AG10803 (cell line): ENCODE measurements at places on chromosomes 12 and 14.

GRCh38 chr14:85280074-85280473, 249.9 kb upstream of the FLRT2 start:
- no peak for DNase-seq

- DNase-seq, result no peak
Observed at GRCh38 chr14:62667421-62667914, 377.8 kb downstream of the KCNH5 start.

DNA sequence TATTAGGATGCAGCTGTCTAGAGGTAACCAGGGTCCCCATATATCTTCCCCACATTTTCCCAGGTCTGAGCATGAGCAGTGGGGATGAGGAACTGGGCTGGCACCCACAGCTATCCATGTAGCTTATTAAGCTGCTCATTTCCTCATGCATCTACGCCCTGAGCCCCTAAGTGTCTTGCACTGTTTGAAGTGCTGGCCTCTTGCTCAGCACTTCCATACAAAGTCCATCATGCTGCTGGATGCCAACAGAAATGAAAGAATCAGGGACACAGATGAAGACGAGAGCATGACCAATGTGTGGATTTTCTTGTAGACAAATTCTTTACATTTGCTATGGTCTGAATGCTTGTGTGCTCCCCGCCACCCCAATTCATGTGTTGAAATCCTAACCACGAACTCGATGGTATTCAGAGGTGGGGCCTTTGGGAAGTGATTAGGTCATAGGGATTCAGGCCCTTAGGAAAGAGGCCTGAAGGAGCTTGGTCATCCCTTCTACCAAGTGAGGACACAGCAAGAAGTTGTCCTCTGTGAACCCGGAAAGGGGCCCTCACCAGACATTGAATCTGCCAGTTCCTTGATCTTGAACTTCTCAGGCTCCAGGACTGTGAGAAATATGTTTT, 54.5 kb downstream of the C12orf75 start:
- peak; percentile 88 for DNase-seq

DNA sequence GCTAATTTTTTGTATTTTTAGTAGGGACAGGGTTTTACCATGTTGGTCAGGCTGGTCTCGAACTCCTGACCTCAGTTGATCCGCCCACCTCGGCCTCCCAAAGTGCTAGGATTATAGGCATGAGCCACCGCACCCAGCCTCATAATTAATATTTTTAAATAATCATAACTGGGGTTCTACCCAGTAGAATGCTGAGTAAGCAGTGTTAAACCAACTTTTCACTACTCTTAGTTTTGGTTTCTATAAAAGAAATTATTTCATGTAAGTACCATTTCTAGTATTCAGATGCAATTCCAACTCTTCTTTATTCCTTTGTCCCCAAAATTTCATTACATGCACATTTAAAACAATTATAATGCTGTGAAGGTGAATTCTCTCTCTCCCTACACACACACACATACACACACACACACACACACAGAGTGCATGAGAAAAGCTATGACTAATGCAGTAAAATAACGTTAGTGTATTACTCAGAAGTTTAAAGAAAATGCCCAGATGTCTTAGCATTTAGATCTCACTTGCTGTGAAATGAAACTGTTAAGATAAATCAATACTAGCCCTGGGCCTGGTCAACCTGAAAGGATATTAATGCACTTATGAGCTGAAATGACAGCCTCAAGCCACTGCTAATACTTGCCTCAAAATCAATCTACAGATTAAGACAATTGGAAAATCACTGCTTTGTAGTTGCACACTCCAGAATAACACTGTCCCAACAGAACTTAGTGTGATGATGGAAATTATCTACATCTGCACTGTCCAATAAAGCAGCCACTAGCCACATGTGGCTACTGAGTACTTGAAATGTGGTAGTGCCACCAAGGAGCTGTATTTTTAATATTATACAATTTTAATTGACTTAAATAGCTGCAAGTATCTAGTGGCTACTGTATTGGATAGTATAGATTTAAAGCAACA, 36.0 kb downstream of the PTPN21 start:
- DNase-seq, result peak; percentile 69

GRCh38 chr12:2138871-2139308, 86.1 kb downstream of the CACNA1C start:
- DNase-seq, result no peak

GRCh38 chr12:94222351-94223084, 74.1 kb downstream of the PLXNC1 start:
- no peak for DNase-seq

GRCh38 chr12:9334041-9334692, 126.0 kb upstream of the PZP start:
- peak; percentile 44 for DNase-seq

GRCh38 chr12:67067453-67068203, 201.5 kb upstream of the CAND1 start:
- no peak for DNase-seq

DNA sequence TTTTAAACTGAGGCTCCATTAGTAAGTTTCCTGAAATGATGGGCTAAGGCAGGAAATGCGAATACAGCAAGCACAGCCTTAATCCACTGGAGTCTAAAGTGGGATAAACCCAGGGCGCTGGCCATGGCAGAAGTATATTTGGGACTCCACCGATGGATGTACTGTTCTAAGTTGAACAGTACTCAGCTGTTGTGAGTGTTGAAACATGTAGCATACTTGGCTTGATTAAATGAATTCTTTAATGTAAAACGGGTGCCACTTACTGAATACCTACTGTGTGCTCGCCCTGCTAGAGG, 996 bp downstream of the SSPN start:
- peak; percentile 29 for DNase-seq

DNA sequence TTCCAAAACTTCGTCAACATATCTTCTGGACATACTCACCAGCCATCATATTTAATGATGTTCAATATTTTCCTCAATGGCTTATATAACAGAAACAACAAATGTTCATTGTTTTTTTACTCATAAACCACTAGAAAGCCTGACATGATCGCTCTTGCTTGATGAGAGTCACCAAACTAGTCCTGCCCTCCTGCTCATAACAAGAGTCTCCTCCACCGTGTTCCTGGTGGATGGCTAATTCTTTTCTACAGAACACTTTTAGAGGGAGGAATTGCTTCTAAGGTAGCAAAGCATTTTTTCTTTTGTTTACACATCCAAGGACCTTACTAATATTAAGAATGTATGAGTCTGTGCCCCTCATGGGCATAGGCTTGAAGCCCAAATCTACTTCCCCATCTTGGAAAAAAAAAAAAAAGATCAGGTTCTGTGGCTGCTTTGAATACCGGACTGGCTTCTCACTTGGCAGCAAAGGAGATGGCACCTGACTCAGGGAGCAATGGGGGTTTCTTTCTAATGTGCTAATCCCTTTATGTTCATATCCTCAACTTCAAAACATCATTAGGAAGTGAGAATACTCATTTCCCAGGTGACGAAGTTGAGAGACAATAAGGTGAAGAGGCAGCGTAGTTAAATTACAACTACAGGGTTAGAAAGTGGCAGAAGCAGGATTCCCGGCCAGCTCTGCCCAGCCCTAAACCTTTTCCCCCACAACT, 188.8 kb downstream of the EPS8 start:
- no peak for DNase-seq

GRCh38 chr14:32508281-32508680, 179.2 kb downstream of the AKAP6 start:
- DNase-seq, result peak; percentile 91

DNA sequence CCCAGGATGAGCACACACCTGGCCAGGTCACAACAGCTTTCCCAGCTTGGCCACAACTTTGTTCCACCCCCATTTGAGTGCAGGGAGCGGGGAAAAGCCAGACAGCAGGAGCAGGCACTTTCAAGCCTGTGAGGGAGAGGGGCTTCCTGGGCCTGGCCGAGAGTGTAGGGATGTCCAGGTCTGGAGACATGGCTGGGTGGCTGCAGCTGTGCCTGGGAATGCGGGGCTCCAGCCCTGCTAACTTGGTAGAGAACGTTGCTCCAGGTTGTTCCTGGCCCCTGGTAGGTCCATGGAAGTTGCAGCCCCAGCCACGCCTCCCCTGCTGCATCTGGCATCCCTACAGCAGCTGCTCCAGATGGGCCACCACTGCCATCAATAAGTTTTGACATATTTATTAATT, 738.5 kb downstream of the SLC6A15 start:
- no peak for DNase-seq

- DNase-seq, result no peak
Observed at GRCh38 chr14:49930720-49931119, 37.8 kb downstream of the ARF6 start.

DNA sequence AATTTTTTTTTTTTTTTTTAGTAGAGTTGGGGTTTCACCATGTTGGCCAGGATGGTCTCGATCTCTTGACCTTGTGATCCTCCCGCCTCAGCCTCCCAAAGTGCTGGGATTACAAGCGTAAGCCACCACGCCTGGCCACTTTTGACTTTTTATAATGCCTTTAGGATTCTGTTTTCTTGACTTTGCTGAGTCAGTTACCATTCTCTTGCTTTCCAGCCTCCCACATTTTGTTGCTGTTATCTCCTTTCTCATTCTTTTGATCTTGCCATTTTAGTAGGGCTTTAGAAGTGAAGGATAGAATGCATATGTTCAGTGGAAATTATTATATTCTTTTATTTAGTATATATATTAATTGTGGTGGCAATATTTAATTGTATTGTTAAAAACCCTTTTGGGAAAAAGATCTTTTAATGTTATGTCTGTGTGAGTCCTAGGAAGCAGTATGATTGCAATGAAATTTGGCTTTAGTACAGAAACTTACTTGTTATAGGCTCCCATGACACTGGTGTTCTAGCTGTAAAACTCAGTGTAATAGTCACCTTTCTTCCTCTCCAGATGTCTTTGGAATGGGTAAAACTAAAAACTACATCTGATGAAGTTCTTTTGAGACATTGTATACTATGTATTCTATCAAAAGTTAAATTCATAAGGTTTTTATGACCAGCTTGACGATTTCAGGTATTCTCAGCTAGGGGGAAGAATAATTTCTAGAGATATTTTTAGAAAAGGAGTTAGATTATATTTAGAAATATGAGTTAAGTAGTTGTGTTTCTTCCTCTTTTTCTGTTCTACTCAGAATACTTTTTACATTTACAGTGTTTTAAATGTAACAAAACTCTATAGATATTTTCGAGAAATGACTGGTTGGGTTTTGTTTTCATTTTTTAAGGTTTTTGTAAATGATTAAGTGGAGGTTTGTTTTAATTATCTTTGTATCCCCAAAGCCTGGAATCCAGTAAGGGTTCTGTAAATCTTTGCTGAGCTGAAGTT, 74.7 kb downstream of the APAF1 start:
- no peak for DNase-seq
